A549 (cell line): ENCODE measurements at places on chromosomes 2 and 18. TPM values are rescaled to one million over a fixed set of nuclear protein-coding genes. Genes with fewer than 3 reads are reported as not detected.

DNA sequence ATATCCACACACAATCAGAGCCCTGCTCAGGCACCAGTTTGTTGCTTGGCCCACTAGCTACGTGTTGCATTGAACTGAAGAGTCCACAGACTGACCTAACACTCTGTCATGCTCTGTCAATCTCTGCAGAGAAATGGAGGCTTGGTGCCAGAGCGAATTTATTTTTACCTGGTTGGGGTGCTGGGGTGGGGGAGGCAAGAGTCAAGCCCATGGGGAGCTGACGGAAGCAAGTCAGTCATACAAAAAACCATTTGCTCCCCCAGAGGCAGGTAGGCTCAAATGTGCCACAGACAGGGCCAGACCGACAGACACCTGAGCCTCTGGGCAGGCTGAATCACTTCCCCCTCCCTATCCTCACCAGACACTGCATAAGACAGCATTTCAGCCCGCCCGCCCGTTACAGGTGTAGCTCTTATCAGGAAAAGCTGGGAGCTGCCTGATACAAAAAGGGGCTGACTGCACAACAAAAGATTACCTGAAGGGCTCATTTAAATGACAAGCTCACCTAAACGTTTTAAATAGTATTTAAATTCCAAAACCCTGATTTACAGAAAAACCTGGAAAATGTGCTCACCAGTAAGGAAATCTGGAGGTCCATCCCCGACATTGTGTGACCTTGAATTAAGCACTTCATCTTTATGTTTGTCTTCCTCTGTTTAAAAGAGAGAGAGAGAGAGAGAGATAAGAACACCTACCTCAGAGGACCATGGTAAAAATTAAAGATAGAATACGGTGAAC, 2.1 kb upstream of the PCBP1 start:
- no peak for DNase-seq

GRCh38 chr2:44233450-44234128, 41.7 kb upstream of the SLC3A1 start:
- peak; percentile 83 for DNase-seq

DNA sequence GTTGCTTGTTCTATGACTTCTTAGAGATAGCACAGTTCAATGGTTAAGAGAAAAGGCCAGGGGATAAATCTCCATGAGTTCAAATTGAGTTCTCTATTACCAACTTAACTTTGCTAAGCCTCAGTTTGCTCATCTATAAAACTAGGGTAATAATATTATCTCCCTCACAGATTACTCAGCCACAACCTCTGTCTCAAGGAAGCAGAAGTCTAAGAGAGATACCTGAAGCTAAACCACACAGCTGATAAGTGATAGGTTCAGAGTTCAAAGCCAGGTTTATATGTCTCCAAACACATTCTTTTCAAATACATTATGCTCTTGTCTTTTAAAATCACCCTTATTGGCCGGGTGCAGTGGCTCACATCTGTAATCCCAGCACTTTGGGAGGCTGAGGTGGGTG, 287.7 kb downstream of the NBAS start:
- DNase-seq, result no peak

- DNase-seq, result no peak
Observed at GRCh38 chr2:240206630-240207029, 66.2 kb upstream of the OTOS start.

DNA sequence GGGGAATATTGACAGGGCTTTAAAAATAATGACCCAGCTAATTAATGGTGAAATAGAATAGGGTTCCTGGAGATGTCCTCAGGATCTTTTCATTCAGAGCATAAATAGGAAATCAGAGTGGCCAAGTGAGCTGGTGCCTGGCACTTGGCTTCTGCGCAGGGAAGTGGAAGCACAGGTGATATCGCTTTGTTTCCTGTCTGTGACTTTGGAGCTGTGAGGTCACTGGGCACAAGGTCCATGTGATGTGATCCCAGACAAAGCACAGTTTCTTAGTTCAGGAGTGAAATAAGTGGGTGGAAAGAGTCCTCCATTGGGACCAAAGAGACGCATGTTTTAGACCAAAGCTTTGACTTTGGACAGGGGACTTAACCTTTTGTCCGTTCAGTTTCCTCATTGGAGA, 338.3 kb downstream of the CYRIA start:
- DNase-seq, result no peak

- no peak for DNase-seq
Observed at GRCh38 chr2:140442319-140442718, 1662.1 kb upstream of the NXPH2 start.

GRCh38 chr18:44558767-44559166, 121.9 kb upstream of the SETBP1 start:
- no peak for DNase-seq

DNA sequence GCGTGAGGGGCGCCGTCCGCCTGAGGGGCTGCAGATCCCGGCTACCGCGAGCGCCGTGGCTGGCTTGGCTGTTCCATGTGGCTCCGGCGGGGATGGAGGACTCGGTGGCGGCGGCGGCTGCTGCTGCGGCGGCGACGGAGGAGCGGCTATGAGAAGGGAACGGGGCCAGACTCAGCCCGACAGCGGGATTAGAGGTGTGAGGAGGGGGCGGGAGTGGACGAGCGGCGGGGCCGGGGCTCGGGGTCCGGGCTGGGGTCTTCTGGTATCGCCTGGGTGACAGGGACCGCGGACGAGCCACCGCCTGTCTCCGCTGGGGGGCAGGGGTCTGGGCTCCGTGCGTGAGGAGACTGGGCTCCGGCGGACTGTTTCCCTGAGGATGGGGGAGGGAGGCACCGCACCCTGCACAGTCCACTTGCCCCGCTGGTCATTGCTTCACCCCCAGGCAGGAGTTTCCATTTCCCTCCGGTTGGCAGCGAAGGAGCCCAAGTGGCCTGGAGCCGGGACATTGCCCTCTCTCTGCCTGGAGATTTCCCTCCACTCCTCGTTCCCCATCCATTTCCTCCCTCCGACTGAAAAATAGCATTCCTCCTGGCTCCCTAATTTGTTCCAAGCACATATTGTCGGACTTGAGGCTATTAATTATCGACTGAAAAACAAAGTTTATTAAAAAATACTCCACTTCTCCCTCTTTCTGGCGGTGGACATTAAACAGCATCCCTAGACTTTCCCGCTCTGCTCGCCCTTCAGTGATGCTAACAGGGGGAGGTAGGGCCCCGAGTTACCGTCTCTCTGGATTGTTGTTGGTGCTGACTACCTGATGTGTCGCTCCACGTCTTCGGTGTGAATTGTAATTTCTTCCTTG, 577 bp downstream of the EHBP1 start:
- peak; percentile 80 for DNase-seq

GRCh38 chr2:185128346-185128745, 530.0 kb downstream of the ZNF804A start:
- DNase-seq, result no peak

TMEFF2 gene
- 0.29 to 0.70 TPM (median 0.46 TPM) in 3 replicates for polyA plus RNA-seq

DNA sequence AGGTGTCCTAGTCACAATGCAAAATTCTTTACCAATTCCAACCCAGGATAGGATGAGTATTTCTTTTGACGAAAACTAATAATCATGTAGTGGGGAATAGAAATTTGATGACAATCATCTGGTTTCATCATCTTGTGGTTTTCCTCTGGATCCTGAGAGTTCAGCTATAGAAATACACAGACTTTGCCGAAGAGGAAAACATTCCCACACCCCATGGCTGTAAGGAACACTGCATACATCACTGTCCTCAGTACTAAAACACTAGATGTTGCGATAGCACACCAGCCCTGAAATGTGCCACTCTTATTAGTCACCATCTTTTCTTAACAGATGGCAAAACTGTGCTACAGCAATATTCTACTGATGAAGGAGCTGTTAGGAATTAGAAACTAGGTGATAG, 29.4 kb downstream of the CERKL start:
- DNase-seq, result no peak

PTH2R gene
- not detected in 3 replicates for polyA plus RNA-seq

DNA sequence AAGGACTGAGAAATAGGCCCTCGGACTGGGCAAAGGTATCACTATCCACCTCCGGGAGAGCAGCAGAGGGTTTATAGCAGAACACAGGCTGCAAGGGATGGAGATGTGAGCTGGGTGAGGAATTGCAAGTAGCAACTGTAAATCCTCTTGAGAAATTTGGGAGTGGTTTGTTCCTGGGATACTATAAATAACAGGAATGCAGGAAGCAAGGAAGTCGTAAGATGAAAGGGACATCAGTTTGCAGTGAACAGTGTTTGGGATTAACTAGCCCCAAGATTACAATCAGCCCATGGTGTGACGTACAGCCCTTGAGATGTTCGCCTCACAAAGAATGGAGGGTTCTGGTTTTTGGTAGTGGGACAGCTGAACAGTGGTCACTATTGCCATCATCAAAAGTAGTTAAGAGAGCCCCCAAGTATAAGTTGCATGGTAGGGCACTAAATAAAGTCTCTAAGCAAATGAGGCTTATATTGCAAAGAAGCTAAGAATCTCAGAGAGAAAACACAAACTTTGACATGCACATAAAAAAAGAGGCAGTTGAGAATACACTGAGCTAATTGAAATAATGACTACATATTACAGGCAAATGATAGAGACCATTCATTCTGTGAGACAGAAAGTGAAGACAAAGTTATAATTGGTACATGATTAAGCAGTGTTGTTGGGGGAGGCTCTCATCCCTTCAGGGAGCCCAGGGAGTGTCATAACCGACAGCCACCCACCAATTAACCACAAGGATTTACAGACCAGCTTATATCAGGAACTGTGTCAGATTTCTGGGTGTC, 362.5 kb upstream of the ACVR2A start:
- DNase-seq, result no peak

DNA sequence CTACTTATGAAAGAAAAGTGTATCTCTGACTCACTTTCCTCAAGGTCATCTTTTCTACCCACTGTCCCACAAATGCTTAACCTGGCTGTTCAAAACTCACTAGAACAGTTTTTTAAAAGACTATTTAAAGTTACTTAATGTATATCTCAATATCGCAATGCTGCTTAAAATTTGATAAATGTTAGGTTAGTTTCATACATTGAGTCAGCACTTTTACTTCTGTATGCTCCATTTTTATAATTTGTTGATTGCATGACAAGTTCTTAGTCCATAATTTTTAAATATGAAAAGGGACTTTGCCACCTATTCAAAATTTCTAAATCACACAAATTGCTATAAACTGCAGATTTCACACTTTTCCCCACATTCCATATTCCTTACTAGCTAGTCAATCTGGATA, 231.7 kb upstream of the SLC39A10 start:
- DNase-seq, result no peak

CRYBA2 gene
- not detected in 3 replicates for polyA plus RNA-seq
